Myometrial cell (primary cell): ENCODE measurements at places on chromosomes 5 and 9. TPM values are rescaled to one million over a fixed set of nuclear protein-coding genes. Genes with fewer than 3 reads are reported as not detected.

Gene SLC23A1
- not detected in 2 replicates for total RNA-seq

Gene MAST4
- total RNA-seq = 7.2 and 12.6 TPM in 2 replicates

Gene SAXO1
- not detected in 2 replicates for total RNA-seq

Gene SPINK6
- total RNA-seq = 1.1 TPM in 1 of 2 replicates, not detected in the other

Gene EXD3
- 7.3 and 22.8 TPM in 2 replicates for total RNA-seq

Gene IFNA13
- not detected in 2 replicates for total RNA-seq

Gene NRG2
- total RNA-seq = not detected in 2 replicates

Gene CLIC3
- total RNA-seq = 21.6 and 29.6 TPM in 2 replicates

Gene PHYHD1
- total RNA-seq = 5.5 and 9.7 TPM in 2 replicates

Gene SLC36A1
- total RNA-seq = 4.6 and 12.1 TPM in 2 replicates

Gene OR1Q1
- total RNA-seq = not detected in 2 replicates

Gene INIP
- total RNA-seq = 20.8 and 20.9 TPM in 2 replicates

Gene CKMT2
- 0.29 and 0.35 TPM in 2 replicates for total RNA-seq

Gene OBP2B
- not detected in 2 replicates for total RNA-seq
